ENCODE measurements at places on chromosomes 12 and 14. TPM values are rescaled to one million over a fixed set of nuclear protein-coding genes. Genes with fewer than 3 reads are reported as not detected.

ADAMTS20 gene
- not detected for total RNA-seq

TAS2R43 gene
- total RNA-seq, result not detected

CPNE6 gene
- not detected for total RNA-seq

KLRC3 gene
- total RNA-seq, result 0.37 TPM

ANO6 gene
- total RNA-seq, result 38.8 TPM

SDS gene
- total RNA-seq, result 0.16 TPM
